ENCODE measurements at places on chromosomes 11 and 22.

DNA sequence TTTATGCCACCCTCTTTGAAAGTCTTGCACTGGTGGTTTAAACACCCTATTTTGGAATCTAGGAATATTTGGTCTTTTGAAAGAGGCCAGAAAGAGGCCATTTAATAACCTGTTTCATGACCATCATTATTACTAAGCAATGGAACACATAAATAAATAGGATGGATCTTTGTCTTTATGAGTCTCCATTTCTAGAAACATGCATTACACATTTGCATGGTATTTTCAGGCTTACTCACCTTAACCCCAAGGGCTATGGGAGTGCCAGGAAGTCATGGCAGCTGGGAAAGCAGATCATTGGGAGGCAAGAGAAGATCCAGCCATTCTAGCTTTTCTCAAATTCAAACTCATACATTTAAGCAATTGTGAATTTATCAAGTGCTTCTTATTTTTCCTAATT is 185.8 kb upstream of the POU2AF2 start:
- no peak for DNase-seq

- no peak for DNase-seq
Measured at GRCh38 chr11:47541070-47541469, 11.9 kb downstream of the CELF1 start.

- no peak for DNase-seq
Measured at GRCh38 chr11:11427542-11427941, 74.5 kb upstream of the CSNK2A3 start.

DNA sequence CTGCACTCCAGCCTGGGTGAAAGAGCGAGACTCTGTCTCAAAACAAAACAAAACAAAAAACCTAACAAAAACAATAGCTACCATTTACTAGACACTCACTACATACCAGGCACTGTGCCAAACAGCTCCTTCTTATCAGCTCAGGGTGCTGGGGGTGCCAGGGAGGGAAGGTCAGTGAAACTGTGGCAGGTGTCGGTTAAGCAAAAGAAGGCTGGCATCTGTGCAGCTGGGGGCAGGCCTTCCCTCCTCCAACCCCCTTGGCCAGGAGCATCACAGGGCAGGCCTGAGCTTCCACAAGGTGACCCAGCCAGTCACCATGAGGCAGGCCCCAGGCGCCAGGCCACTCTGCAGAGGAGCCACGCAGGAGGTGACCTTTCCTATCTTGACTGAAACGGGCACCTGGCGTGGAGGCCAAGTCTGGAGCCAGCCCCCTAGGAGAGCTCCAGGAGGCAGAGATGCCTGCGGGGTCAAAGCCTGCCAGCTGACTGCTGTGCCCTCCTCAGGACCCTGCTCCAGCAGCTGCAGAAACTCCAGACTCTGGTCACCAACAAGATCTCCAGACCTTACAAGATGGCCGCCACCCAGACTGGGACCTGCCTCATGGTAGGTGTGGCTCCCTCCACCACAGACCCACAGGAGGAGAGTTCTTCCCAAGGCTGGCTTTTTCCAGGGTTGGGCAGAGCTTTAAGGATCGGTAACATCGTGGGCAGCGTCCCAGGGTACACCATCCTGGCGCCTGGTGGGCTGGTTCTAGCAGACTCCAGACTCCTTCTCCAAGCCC is 31.3 kb upstream of the DGKZ start:
- DNase-seq: no peak

GRCh38 chr11:44659641-44660040 is 67.1 kb upstream of the TSPAN18 start:
- DNase-seq: no peak

GRCh38 chr11:131819865-131820264 is 449.4 kb downstream of the NTM start:
- no peak for DNase-seq
